ENCODE measurements at places on chromosomes 4 and X.

DNA sequence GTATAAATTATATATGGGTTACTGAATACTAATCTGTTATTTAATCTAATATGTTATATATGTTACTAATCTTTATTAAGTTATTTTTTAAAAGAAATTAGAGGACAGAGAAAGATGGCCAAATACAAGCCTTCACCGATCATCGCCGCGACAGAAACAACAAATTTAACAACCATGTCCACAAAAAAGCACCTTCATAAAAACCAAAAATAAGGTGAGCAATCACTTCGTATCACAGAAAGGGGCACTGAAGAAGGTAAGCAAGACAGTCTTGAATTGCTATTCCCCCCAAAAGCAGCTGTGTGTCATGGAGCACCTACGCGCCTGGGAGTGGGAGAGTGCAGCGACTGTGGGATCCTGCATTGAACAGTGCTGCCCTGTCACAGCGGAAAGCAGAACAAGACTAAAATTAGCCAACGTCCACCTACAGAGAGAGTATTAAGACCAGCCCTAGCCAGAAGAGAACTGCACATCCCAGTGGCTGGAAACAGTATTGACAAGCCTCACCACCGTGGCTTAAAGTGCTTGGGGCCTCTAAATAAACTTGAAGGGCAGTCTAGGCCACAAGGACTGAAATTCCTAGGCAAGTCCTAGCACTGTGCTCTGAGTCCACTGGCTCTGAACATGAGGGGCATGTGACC, 38.5 kb downstream of the LRBA start:
- no peak for DNase-seq

DNA sequence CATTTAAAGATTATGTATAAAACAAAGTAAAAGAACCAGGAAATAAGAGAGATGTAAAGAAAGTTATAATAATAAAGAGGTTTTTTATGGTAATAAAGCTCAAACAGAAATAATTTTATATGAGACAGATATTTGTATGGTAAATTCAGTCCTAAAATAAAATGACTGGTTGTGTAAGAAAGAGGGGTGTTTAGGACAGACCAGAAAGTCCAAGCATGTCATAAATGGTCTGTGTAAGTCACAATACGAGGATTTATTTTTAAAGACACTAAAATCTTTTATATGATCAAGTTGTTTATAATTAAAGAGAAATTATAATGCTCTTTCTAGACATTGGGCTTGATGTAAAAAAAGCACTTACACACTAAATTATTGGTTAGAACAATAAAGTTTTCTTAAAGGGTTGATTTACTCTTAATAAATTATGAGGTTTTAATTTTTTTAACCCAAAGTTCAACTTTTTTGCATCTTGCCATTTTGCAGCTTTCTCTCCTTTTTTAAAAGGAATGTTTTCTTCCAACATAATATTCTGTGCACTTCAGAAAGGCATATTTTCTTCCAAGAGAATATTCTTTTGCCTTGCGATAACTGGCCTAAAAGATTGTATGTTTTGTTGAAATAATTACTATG, 61.9 kb upstream of the TCEAL2 start:
- no peak for DNase-seq

- DNase-seq = no peak
These were observed 154.6 kb downstream of the GUCY2F start for GRCh38 chrX:109327251-109327650.

DNA sequence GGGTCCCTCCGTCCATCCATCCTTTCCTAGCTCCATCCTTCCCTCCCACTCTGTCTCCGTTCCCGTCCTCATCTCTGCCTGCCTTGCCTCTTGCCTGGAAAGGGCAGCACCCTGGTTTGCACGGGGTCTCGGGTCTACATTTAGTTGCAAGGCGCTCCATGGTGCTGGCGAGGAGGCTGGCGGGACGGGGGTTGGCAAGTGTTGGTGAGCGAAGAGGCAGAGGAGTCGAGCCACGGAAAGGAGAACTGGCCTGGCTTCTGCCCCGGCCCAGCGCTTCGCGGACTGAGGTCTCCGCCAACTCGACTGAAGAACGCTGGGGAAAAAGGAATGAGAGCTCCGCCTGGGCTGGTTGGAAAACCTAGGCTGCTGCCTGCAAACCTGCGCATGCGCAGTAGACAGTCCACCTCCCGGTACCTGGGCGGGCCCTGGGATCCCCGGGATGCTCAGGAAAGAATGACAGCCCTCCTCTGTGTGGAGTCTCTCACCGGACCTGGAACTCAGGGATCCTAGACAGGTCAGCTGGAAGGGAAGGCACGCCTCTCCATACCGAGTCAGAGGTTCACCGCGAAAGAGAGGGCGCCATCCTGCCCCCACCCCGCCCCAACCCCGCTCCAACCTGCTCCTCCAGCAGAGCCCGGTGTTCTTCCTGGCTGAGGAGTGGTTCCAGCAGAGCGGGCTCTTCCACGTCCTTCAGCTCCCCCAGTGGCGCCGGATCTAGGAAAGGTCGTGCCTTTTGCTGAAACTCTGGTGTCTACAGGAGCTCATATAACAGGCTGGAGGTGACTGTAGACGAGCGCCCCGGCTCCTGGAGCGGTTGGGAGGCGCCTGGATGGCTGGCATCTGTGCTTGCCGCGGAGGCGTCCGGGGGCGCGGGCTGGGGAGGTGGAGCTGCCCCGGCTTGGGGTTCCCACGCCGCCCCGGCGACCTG, 6.0 kb downstream of the FRG2 start:
- no peak for DNase-seq

GRCh38 chr4:168871632-168872031, 138.4 kb downstream of the CBR4 start:
- no peak for DNase-seq

DNA sequence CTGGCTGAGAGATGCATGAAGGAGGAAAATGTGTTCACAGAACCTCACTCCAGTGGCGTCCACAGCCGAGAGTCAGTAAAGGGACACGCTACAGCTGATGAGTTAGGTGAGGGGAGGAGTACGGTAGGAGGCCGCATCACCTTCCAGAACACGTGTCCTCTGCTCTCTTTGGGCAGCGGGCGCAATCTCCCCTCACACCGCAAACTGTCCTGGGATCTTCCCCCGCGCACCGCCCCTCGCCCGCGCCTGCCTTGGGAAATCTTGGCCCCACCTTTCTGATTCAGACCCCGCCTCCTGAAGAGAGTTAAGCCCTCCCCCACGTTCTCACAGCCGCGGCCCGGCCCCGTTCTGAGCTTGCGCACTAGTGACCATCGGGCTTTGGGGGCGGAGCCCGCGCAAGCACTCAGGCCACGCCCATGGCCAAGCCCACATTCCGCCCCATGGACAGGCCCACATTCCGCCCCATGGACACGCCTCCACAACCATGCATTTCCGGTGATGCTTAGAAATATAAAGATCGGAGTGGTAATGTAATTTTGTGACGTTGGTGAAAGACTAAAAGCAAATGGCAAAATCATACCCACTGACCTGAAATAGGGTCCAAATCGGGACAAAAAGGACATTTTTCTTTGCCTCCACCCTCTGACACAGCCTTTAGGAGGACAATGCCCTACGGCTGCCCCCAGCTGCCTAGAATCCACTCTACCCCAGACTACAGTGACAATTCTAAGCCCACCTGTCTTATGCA, 13.3 kb downstream of the SMIM10 start:
- peak; percentile 73 for DNase-seq

- DNase-seq = no peak
These were observed 26.8 kb downstream of the FAM114A1 start for GRCh38 chr4:38894322-38894982.

DNA sequence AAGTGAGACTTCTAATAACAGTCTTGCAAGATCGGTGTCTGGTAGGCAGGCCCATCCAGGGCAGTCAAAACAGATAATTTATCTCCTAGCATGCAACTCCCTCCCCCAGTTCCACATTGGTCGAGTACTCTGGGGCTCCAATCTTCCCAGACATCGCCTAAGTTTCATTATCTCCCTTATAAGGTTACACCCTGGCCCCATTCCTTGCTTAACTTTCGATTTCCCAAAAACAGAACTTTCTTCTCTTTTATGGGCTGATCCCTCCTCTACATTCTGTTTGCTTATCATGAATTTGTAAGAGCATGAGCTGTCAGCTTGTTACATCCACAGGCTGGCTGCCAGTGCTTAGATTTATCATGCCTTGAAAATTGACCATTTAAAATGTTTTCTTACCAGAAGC, 471.3 kb downstream of the TECRL start:
- no peak for DNase-seq

GRCh38 chr4:71461422-71461821, 122.6 kb downstream of the SLC4A4 start:
- no peak for DNase-seq

DNA sequence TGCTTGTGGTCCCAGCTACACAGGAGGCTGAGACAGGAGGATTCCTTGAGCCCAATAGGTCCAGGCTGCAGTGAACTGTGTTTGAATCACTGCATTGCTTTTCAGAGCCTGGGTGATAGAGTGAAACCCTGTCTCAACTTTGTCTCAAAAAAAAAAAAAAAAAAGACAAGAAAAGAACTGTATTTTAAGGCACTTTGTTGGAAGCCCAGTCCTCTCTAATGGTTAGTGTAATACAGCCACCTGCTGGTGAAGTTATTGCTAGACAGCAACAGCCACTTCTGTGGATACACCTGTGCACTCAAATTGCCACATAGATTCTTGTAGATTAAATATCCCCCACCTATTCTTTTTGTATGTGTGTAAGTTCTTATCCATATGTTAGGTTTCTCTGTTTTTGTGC, 10.1 kb upstream of the FGG start:
- no peak for DNase-seq

GRCh38 chrX:7090641-7091040, 56.9 kb upstream of the STS start:
- no peak for DNase-seq

DNA sequence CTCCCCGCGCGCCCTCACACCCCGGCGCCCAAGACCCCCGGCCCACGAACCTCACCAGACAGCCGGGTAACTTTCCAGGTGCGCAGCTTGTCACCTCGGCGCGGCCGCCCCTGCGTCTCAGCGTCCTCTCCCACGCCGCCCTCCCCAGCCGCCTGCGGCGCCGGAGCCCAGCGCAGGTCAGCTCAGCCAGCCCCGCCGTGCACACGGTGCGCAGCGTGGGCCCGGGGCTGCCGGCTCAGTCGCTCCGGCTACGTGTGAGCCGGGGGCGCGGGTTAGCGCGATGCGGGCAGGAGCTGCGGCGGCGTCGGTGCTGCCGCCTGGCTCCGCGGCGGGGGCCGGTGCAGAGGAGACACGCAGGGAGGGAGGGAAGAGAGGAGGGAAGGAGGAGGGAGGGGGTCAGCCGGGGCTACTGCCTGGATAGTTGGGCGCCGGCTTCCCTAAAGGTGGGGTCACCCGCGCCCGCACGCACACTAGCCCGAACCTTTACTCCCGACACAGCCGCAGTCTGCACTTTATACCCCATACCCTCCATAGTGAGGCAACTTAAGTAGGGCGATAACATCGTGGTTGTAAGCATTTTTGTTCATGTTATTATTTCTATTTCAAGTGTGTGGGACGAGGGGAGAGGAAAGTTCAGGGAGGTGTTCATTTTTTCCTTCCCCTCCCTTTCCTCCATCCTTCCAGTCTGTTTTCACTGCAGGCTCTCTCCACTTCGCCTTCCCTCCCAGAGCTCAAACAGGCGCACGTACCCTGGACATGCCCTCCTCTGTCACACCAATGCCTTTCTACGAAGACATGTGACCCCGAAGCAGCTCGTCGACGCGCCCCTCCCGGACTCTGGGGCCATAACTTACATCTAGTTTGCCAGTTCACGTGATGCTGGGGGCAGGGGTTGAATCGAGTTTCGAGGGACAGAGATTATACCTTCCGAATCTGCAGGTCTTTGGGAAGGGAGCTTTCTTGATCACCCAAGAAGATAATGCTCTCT, at the start of gene PRKG2:
Gene PRKG2, minus strand, starts transcription at position 342 of the 988 bp plus-strand sequence. CDS start 10,175 bp downstream, outside the sequence.
- no peak for DNase-seq

DNA sequence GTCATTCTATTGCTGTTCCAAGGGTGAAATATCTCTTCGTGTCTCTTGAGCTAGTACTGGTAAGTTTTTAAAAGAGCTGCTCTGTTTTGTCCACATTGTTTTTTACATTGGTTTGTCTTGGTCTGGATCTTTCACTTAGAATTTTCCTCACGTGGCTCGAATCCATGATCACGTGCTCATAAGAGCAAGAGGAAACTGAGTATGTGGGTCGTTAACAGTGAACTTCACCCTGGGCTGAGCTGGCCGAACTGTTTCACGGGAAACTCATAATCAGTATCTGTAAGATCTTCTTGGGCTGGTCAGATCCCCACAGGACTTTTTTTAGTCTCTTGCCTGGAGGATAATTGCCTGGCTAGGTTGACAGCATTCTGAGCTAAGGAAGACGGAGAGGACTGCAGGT, 77.8 kb upstream of the HELT start:
- DNase-seq = no peak

All from stimulated activated CD4-positive, alpha-beta T cell treated with anti-CD3 and anti-CD28 coated beads, Interleukin-1b, Interleukin-23, amount 100 ng/mL, for 1 hour (primary cell).